ENCODE measurements at places on chromosomes 11 and 22.
A peak's percentile ranks its signal among the peaks of the same experiment; 100 is the strongest.

DNA sequence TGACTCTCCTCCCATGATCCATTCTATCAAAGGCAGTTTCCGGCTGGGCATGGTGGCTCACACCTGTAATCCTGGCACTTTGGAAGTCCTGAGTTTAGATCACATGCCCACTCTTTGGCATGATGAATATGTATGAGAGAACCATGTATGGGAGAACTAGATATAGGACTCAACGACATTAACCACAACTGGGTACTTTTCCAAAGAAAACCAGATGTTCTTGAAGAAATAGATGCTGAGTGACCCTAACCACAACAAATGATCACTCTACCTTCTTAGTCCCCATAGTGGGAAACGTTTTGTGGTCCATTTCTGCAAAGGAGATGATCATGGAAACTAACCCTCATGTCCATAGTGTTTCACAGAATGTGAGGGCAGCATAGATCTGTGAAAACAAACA lies 13.6 kb downstream of the FJX1 start:
- no peak for DNase-seq

GRCh38 chr11:70082829-70083228 lies 4.7 kb downstream of the ANO1 start:
- DNase-seq: no peak

DNA sequence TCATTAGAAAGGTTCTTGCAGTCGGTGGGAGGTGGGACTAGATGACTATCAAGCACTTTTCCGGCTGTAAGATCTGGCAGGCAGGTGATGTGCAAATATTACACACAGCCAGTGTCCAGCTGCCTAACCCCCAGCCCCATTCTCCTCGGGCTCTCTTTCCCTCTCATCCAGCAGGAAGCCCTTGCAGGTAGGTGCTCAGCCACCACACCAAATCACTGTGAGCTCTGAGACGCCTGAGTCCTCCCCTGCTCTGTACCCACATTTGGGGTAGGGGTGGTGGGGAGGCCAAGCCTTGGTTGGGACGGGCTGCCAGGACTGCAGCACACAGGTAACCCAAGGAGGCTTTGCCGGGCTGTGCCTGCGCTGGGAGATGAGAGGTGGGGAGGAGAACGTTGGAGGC lies 601 bp downstream of the ART5 start:
- DNase-seq: no peak

GRCh38 chr11:114815176-114815575 lies 136.8 kb downstream of the NXPE2 start:
- DNase-seq: no peak

DNA sequence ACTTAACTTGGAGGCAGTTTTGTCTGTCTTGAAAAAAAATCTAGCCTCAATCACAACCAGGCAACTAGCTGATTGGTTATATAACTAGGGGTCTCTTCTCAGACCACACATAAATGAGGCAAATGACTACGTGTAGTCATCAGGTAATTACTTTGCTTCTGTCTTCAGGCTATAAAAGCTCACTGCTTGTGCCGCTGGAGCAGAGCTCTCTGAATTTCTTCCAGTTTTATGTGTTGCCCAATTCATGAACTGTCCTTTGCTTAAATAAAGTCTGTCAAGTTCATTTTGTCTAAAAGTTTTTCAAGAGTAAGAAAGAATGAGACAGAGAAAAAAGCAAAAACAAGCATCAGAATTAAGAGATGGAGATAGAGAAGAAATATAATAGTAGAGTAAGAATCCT lies 93.4 kb downstream of the MUC15 start:
- no peak for DNase-seq

DNA sequence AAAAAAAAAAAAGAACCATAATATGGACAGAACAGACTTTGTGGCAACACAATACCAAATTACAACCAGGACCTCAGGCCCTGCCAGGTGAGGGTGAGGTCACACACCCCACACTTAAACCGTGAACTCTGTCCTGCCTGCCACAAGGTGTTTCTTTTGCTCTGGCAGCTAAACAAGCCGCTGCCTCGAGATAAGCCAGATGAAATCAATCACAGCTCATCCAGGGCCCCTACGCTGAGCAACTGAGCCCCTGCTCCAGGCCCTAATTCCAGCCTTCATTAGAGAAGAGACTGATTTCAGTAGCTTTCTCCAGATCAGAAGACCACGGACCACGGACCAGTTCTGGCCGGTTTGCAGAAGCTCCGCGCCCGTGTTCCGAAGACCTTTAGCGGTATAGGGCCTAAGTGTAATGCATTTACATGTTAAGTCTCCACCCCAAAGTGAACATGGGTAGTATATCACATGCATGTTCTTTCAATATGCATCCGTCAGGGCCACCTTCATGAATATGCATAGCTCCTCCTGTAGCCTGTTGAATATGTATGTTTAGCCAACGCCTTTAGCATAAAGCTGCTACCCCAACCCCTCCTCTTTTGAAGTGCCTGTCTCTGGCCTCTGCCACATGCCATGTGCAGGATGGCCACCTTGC lies 14.8 kb upstream of the RAC2 start:
- no peak for DNase-seq

DNA sequence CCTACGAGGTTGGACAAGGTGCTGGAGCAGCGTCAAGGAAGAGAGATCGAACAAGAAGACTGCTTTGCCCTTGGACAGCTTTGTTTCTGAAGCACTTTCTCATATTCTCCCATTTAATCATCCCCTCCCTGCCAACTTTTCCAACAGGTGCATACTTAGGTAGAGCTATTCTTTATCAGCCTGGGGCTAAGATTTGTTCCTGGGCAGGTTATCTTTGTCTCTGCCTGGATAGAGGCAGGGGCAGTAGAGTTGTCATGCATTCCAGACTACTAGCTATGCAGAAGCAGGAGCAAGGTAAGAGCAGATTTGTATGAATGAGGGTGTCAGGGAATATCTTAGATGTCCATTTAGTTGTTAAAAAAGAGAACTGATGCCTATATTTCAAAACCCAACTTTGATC lies 82.3 kb downstream of the PTPRJ start:
- DNase-seq: no peak

- peak; percentile 85 for DNase-seq
These were observed 128.0 kb downstream of the RBFOX2 start for GRCh38 chr22:35900483-35901168.

- no peak for DNase-seq
These were observed 40.5 kb upstream of the RIC3 start for GRCh38 chr11:8209208-8209807.

- DNase-seq: peak; percentile 78
These were observed 1.4 kb downstream of the TMEM109 start for GRCh38 chr11:60915248-60915914.

DNA sequence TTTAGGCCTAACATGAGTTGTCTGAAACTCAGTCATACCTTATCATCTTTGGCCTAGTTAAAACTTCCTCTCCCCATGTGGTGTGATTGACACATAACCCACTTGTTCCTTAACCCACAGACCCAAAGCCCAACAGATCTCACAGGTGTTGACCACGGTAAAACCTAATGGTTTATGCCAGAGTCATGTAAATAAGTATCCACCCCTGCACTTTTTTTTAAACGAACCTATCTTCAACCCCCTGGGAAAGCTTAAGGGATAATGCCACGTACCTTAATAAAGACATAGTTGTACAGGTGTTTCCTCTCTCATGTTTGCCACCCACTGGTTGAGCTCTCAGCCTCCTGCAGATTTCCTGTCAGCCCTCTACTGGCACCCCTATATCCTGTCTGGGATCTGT lies 709.3 kb upstream of the CCDC179 start:
- DNase-seq: no peak

GRCh38 chr11:116930177-116930576 lies 92.8 kb upstream of the APOA1 start:
- DNase-seq: no peak

DNA sequence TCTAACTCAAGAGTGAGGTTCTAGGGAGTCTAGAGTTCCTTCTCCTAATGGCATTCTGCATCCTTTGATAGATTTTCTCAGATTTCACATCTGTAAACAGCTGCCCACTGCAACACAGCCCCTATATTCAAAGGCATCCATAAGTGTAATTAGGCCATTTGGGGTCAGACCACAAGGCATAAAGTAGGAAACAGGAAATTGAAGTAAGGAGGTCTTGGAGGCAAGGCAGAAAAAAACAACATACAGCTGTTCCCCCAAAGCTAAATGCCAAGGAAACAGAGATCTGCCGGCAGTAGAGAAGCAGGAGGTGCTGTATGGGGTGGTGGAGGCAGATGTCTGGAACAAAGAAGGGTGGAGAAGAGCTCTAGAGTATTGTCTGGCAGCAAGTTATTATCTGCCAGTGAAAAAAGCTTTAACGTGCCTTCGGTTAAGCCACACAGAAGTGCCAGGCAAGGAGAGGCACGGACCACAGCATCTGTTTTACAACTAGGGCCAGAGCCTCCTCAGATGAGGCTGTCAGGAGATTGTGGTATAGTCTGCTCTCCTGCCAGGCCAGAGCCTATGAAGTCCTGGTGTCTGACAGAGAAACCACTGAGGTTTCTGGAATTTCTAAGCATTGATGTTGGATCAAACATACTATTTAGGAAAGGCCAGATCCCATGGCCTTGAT lies 100.2 kb upstream of the CHRM4 start:
- DNase-seq: peak; percentile 26

DNA sequence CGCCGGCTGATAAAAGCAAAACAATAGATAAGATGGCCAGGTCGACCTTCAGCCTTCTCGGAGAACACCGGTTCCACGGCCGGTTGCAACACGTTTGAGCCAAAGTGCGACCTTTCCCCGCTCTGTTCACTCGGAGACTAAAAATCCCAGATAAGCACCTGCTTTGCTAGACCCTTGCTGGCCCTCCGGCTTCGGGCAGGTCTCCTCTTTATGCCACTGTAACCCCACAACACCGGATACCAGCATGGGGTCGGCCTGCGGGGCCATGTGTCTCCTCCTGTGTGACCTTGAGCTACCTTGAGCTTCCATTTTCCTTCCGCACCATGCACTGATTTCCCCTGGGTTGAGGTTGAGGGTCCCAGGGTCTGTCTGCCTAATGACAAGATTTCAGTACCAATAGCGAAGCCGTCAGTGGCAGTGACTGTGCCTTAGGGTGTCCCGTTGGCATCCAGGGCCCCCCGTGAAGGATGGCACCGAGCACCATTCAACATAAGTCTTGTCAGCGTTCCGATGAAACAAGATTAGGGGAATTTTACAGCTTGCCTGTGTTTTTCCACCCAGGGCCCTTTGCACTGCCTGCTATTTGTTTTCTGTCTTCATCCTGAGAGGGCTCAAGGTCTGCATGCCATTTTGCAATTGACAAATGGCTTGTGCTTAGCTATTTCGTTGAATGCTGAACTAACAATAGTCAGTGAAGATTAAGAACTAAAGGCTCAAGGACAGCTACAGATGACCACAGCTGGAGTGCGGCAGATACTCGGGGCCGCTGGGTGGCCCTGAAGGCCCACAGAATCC lies 118.6 kb downstream of the KCNQ1 start:
- DNase-seq: no peak

- peak; percentile 43 for DNase-seq
These were observed 11.3 kb downstream of the CUL5 start for GRCh38 chr11:108019870-108020540.

DNA sequence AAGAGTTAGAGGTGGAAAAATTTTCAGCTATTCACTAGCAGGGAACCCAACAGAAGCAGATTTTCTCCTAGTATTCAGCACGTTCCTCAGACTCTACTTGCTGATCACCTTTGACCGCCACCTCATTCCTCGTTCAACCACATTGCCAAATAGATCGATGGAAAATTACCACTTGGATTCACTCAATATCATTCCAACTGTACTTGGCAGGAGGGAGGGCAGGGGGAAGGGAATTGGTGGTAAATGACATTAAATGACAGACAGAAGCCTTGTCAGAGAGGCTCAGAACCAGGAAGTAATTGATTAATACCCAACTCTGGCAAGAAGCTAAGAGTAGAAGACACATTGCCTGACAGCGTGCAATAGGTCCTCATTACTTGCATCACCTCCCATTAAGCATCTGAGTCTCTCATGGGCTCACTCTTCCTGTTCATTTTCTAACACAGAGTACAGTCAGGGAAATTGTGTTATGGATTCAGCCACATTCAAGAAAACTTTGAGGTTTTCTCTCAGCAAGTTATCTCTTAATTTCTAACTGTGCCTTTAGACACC lies 240.5 kb upstream of the FAT3 start:
- DNase-seq: no peak

DNA sequence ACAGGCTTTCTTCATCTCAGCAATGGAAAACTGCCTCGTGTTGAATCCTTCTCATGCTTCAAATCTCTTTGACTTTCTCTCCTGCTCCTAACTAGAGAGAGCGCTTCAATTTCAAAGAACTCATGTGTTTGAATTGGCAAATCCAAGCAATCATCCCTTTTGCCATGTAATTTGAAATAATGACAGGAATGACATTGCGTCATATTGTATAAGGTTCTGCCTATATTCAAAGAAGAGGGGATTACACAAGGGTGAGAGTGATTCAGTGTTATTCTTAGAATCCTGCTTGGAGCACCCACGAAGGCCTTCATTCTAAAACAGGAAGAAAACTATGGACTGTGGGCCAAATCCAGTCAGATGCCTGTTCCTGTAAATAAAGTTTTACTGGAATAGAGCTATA lies 720.6 kb downstream of the JRKL start:
- no peak for DNase-seq

- no peak for DNase-seq
These were observed 267.6 kb upstream of the ARHGAP42 start for GRCh38 chr11:100419518-100419917.
